ENCODE measurements at places on chromosomes 4 and X.

GRCh38 chr4:183485411-183486160 is 19.3 kb upstream of the ING2 start:
- no peak for DNase-seq

DNA sequence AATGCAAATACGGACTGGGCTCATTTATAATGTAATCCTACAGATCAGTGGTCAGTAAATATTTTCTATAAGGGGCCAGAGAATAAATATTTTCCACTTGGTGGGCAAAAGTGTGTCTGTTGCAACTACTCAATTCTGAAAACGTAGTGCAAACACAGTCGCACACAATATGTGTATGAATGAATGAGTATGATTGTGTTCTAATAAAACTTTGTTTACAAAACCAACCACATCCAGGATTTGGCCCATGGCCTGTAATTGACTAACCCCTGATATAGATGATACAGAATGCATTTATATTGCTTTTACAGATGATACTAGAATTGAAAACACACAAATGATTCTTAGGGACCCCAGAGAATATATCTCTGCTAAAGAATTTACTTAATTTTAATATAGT is 197.6 kb downstream of the ASB9 start:
- no peak for DNase-seq

DNA sequence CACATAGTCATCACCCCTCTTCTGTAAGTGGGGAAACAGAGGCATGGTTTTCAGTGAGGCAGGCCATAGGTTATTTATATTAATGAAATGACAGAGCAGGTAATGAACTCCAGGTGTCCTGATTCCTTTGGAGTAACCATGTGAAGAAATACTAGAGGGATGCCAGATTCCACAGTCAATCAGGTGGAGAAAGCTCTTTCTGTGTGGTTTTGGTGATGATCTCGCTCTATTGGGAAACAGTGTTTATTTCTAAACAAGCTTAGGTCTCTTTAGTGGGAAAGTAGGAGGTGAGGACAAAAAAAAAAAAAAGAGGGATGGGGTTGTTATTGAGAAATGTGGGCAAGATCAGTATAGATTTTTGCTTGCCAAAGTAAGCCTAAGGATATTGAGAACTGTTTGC is 12.2 kb downstream of the DOCK11 start:
- no peak for DNase-seq

- no peak for DNase-seq
These were observed 50.9 kb downstream of the CORIN start for GRCh38 chr4:47786958-47787370.

GRCh38 chrX:49840679-49841078 is 11.6 kb downstream of the PAGE4 start:
- peak; percentile 33 for DNase-seq

- no peak for DNase-seq
These were observed 31.0 kb upstream of the FAT4 start for GRCh38 chr4:125283707-125284279.

GRCh38 chrX:148785256-148785655 is 284.8 kb downstream of the AFF2 start:
- DNase-seq: no peak

- DNase-seq: no peak
These were observed 52.0 kb upstream of the UGT2B7 start for GRCh38 chr4:69044247-69044646.

DNA sequence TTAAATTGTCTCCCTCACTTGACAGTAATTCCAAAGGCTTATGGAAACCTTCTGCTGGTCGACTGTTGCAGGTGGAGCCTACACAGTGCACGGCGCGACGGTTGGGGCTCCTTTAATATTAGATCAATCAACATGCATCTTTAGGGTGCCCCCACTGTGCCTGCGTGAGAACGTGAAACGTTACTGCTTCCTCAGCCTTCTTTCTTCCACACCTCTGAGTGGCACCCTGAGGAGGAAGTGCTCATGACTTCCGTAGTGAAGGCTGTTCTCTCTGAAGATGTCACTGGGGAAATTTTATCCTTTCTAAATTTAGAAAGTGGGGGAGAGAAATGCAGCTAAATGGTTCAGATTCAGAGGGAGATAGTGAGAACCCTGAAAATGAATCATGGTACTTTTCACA is 184.0 kb upstream of the ZFP42 start:
- no peak for DNase-seq

DNA sequence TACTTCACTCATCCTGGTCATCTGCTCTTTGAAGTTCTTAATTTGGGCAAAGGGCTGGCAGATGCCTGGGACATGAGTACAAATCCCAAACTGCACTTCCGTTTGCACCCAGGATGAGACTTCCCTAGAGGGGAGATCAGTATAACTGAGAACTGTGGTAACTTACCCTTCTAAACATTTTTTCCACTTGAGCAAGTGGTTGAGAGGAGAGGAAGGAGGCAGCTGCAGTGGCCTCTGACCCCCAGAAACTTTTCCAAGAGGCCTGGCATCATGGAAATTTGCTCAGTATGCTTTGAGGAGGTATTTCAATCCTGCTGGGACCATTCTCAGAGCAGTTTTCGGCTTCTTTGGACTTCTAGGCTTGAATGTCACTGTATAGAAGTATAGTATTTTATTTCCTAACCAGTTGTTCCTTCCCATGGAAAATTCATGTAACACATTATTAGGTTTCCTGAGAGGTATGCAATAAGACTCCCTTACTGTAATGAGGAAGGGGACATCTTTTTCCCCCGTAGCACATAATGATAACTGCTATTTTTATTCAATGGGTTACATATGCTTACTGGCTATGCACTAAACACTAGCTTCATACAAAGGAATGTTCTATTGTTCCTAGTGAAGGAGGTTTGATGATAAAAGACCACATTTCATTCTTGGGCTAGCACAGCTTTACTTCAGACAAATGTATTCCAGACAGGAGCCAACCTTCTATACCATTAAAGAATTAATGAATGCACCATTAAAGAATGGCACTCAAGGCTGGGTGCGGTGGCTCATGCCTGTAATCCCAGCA is 129.3 kb downstream of the SHROOM3 start:
- DNase-seq: no peak

DNA sequence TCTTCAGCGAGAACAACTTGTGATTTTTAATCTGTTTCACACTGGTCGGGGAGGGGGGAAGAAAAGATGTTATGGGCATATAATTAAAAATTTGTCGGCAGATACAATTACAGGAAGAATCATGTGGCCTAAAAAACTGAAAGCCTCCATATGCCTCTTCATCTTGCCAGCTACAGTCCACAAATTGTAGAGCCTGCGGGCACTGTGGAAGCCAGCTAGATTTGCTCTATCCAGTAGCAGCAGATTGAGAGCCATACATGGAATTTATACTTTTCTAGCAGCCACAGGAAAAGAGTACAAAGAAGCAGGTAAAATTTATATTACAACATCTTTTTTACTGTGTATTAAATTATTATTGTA is 147.3 kb downstream of the TBL1X start:
- DNase-seq: no peak

- no peak for DNase-seq
These were observed 76.9 kb upstream of the SMAD1 start for GRCh38 chr4:145404761-145405160.
